ENCODE measurements at places on chromosomes 5 and 9. TPM values are rescaled to one million over a fixed set of nuclear protein-coding genes. Genes with fewer than 3 reads are reported as not detected.

Gene JAKMIP2
- total RNA-seq, result 6.3 TPM

Gene TLX3
- not detected for total RNA-seq

DNA sequence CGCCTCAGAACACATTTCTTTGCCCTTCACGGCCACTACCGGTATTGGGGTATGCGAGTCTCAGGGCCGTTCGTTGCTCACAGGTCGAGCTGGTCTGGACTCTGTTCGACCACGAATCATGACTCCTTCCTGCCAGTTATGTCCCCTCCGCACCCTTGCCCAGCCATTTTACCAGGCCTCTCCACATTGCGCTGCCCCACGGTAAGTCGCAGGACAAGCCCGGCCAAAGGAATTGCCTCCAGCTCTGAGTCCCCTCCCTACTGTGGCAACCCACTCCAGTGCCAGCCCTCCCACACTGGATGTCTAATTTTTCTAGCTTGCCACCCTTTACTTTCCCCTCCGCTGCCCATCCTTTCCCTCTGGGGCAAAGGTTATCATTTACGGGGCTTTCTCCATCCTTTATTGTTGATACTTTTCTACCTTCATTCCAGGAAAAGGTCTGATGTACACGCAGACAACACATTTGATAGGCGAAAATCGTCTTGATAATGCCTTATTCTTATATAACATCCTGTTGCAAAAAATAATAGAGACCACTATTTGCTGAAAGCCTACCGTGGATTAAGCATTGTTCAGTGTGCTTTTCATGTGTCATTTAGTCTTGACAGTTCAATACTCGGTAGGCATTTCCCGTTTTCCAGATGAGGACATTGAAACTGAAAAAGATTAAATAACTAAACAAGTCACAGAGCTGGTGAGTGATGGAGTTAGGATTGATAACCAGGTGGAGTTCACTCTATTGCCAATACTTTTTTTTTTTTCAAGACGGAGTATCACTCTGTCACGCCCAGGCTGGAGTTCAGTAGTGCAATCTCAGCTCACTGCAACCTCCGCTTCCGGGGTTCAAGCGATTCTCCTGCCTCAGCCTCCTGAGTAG, 958 bp upstream of the HSPA5 start:
- no peaks in the 10 kb centered on the region for H3K27me3 ChIP-seq
- peaks cover 37% of the 10 kb centered on the region for H3K4me1 ChIP-seq
- peak overlapping the region; percentile 93 for H3K27ac ChIP-seq
- H3K4me3 ChIP-seq, result peak overlapping the region; percentile 15
- peaks cover 30% of the 10 kb centered on the region for H3K36me3 ChIP-seq
- DNase-seq, result no peak

DNA sequence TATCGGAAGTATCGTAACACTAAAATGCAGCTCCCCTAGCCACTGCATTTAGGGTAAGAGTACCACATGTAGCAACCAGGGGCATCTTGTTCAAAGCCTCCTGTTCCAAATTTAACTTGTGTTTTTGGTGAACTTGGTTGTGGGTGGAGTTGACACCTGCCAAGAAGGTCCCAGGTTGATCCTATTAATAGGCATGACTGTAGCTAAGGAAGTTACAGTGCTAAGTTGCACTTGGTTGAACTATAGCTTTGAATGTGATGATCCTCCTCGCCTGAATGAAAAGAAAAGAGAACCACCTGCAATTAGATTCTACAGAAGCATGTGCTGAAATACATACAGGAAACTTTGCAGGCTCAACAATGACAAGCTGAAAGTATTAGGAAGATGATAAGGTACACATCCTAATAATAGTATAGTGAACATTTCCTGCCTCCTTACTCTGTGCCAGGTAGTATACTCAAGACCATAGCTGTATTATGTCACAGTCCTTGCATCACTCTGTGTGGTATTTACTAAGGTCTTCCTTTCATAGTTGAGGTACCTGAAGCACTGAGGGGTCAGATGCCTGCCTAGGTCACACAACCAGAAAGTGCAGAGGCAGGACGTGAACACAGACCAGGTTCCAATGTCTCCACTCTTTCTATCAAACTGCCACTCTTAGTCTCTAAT, 64.5 kb upstream of the PIP5K1B start:
- H3K36me3 ChIP-seq, result no peaks in the 10 kb centered on the region
- H3K27me3 ChIP-seq, result no peaks in the 10 kb centered on the region
- H3K27ac ChIP-seq, result no peak overlapping the region
- H3K4me1 ChIP-seq, result no peaks in the 10 kb centered on the region

DNA sequence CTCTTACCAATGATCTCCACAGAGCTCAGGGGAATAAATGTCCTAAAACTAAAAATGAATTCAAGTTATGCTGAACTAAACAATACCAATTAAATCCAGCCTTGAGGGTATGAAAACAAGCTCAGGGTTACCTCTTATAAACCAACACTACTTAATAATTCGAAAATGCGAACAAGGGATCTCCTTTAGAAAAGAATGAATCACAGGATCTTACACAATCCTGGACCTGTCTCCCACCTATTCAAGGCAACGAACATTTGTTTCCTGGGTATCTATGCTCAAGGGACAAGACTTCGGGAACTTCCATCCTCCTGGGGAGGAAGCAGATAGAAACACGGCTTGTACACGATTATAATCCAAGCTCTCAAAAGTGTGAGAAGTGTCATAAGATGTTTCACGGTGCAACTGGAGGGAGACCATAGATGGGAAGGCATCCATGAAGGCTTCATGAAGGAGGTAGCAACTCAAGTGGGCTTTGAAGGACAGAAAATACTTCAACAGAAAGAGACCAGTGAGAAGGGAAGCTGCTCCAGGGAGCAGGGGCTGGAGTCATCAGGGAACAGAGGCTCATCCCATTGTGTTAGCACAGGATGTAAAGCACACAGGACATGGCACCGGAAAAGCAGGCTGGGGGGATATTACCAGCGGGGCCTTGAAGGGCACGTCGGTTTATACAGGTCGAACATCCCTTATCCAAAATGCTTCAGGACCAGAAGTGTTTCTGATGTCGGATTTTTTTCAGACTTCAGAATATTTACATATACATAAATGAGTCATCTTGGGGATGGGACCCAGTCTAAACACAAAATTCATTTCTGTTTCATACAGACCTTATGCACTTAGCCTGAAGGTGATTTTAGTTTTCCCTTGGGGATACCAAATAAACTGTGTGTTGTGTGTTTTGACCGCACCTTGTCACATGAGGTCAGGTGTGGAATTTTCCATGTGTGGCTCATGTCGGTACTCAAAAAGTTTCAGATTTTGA, 87.4 kb downstream of the TLE1 start:
- no peak for DNase-seq
- no peak overlapping the region for H3K4me3 ChIP-seq
- H3K27ac ChIP-seq, result no peak overlapping the region
- H3K27me3 ChIP-seq, result no peaks in the 10 kb centered on the region
- H3K4me1 ChIP-seq, result no peaks in the 10 kb centered on the region
